ENCODE measurements at places on chromosomes 13 and 19.

DNA sequence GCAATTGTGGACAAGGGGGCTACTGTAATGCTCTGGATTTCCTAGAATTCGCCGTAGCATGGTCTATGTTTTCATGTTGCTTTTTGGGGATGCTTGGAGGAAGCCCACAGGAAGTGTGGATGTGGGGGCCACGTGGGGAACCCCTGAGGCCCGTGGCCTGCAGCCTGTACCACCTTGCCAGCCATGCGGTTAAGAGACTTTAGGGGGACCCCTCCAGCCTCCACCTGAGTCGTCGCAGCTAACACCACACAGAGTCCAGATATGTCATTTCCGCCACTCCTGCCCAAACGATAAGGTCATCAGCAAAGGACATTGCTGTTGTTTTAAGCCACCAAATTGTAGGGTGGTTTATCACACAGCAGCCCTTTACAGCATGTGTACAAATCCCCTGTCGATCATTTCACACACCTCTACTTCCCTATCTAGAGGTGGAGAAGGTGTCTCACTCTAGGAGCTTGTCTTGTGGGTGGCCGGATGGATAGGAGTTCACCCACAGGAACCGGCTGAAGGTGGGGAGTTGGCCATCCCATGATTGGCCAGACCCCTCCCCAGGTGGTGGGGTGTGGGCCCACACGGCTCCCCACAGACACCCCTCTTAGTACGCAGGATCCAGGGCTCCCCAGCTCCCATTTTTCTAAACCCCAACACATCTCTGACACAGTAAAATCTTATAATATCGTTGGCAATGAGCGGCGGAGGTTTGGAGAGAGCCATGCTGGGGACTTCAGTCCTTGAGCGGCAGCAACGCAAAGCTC is 226.7 kb downstream of the TEX29 start:
- no peak for DNase-seq

GRCh38 chr13:40676007-40676406 is 9.6 kb upstream of the FOXO1 start:
- no peak for DNase-seq

GRCh38 chr19:18905513-18906236 is 9.7 kb upstream of the CERS1 start:
- DNase-seq: no peak

DNA sequence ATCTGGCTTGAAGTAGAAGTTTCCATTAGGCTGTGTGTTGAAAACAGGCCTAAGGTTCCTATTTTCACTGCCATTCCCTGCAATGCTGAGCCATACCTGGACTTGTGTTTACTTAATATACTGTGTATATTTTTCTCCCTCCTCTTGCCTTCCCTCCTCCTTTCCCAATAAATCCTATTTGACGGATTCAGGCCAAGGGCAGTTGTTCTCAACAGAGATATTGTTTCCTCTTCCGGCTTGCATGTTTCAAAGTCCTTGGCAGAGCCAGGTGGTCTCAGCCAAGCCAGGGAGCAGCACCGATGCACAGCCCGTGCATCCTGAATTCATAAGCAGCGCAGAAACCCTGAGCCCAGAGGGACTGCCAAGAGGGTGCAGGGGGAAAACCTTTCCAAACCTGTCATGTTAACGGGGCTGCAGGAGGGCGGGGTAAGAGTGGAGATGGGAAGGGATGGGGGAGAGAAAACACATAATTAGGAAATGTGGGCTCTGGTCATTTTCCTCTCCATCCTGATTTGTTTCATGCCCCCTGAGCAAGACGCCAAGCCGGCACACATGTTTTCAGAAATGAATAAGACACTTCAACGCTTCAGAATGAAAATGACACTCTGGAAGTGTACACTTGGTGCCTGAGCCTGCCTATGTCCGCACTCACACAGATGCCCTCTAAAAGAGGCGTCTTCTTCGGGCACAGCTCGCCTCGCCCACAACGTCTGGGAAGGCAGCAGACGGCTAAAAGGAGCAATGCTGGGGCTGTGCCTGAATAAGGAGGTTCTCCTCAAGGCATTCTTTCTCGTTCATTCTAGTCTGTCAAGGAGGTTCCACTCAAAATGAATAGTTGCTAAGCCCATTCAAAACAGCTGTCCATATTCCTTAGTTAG is 149.3 kb upstream of the UBL3 start:
- peak; percentile 88 for DNase-seq

GRCh38 chr19:39372047-39372802 is 18.7 kb downstream of the PAF1 start:
- DNase-seq: no peak

- DNase-seq: no peak
Observed at GRCh38 chr19:7512400-7512851, 3.5 kb upstream of the ZNF358 start.

GRCh38 chr13:24043590-24044350 is 116.8 kb upstream of the SPATA13 start:
- no peak for DNase-seq

- no peak for DNase-seq
Observed at GRCh38 chr13:111947026-111947810, 119.7 kb upstream of the SOX1 start.

GRCh38 chr19:11268783-11269267 is 6.5 kb upstream of the DOCK6 start:
- DNase-seq: no peak

- no peak for DNase-seq
Observed at GRCh38 chr13:32176696-32177095, 138.5 kb downstream of the ZAR1L start.

- DNase-seq: peak; percentile 21
Observed at GRCh38 chr13:48851707-48852106, 124.0 kb upstream of the FNDC3A start.

DNA sequence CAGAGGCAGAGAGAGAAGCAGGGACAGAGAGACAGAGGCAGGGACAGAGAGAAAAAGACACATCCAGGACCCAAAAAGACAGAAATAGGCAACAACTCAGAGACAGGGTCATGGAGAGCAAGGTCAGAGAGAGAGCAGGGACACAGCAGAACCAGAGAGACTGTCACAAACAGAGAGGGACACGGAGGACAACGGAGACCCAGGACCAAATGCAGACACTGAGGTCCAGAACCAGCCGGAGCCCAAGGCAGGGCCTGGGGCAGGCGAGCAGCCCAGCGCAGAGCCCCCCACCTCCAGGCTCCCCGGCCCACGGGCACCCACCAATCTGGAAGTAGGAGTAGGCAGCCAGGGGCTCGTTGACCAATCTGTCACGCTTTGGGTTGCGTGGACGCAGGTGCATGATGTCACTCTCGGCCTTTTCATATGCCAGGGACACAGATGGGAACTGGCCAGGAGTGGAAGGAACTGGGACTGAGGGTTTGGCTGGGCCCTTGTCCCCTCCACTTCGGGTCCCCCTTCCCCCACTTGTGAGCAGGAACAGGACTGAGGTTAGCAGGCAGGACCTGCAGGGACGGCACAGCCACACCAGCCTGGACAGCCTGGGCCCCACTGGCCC is 8.1 kb downstream of the TMEM147 start:
- DNase-seq: no peak

GRCh38 chr13:33000365-33000764 is 15.9 kb upstream of the KL start:
- DNase-seq: no peak

DNA sequence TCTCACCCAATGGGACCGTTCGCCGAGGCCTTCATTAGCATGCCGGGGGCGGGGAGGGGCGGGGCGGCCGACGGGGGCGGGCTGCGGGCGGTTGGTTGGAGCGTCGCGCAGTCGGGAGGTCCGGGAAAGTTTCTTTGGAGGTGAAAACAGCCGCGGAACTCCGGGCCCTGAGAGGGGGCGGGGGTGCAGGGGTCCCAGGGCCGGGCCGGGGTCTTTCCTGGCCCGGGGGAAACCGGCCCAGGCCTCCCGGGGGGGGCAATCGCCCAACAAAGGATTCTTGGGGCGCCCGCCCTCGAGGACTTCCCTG is at the start of gene HMG20B:
Gene HMG20B (plus strand): TSS at position 90 of the 307 bp plus-strand sequence. CDS start 366 bp downstream, outside the sequence.
- no peak for DNase-seq

GRCh38 chr19:50724522-50725217 is 1.5 kb downstream of the CLEC11A start:
- DNase-seq: peak; percentile 99

DNA sequence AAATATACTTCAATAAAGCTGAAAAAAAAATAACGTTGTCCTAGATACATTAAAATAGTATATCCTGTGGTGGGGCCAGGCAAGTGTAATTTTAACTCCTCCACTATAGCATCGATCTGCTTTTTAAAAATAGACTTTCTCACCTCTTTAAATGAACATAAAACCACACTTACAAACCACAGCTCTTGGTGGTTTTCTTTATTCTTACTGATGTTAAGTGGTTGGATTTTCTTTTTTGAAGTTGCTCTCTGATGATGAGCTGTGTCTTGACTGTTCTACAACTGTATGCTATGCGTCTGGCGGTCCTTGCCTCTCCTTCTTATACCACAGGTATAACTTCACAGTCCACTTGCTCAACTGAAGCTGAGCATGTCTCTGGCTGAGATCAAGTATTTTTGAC is 721.5 kb upstream of the KLHL1 start:
- no peak for DNase-seq

- DNase-seq: no peak
Observed at GRCh38 chr19:34336781-34337271, 28.2 kb upstream of the GPI start.

- DNase-seq: no peak
Observed at GRCh38 chr19:40279120-40279551, 6.0 kb downstream of the AKT2 start.

DNA sequence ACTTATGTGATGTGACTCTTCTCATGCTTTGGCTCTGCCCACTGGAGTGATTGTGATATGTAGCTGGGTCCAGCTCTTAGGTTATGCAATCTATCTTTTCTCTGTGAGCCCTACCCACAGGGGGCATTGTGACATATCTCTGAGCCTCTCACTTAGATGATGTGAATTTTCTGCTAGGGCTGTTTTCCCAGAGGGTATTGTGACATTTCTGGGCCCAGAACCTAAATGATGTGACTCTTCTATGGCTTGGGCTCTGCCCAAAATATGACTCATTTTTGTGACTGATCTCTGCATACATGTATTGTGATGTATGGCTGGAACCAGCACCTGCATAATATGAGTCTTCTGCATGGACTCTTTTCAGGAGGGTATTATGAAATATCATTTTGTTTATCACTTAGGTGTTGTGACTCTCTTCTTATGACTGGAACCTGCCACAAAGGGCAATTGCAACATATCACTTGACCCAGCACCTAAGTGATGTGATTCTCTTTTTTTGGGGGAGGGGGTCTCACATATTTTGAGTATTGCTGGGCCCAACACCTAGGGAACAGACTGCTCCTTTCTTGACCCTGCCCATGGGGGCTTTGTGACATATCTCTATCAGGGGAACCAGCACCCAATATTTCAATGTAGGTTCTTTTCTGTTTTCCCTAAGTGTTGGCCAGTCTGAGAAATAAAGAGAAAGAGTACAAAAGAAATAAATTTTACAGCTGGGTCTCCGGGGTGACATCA is 12.1 kb upstream of the ZNF254 start:
- DNase-seq: no peak

DNA sequence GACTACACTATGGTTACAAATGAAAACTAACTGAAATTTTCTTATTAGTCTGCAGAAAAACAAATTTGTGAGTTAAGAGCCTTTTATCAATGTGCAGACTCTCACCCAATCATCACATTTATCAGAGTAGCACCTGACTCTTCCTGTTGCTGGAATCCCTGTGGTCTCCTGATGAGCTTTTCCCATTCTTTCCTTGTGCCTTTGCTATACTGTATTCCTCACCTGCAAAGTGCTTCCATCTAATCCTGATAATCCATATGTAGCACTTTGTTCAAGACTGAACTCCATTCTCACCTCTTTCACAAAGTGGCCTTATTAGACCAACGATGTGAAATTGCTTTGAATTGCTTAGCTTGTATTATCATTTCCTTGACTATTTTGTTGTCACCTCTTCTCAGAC is 225.3 kb downstream of the LHFPL6 start:
- no peak for DNase-seq

- DNase-seq: no peak
Observed at GRCh38 chr19:55857149-55857548, 20.8 kb downstream of the NLRP4 start.

GRCh38 chr19:29714371-29714952 is 599 bp downstream of the C19orf12 start:
- no peak for DNase-seq

GRCh38 chr13:64962404-64962803 is 2267.7 kb downstream of the PCDH9 start:
- no peak for DNase-seq

DNA sequence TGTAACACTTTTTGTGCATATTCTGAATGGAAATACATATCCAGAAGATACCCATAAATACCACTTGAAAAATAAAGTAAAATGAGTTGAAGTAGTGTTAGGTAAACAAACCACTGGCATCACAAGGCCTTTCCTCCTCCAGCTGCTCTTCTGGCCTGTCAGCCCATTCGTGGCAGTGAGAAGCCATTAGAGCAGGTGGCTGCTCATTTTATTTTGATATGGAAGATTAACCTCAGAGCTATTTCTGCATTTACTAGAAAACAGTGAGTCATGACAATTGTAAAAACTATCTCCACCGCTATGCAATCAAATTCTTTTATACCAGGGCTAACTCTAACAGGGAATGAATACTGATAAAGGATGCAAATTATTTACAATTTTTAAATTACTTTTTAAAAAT is 2898.1 kb downstream of the PCDH9 start:
- DNase-seq: no peak

- DNase-seq: no peak
Observed at GRCh38 chr13:111577208-111577828, 256.9 kb downstream of the TEX29 start.

DNA sequence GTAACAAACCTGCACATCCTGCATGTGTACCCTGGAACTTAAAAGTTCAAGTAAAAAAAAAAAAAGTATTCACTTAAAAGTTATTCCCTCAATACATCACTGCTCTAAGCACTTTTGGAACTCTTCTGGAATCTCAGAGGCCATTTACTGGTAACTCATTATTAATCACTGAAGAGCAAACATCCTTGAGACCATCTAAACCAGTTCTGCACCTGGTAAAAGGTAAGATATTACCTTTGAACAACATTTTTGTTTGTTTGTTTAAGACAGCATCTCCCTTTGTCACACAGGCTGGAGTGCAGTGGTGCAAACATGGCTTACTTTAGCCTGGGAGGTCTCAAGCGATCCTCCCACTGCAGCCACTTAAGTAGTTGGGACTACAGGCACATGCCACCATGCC is 16.7 kb downstream of the UGGT2 start:
- DNase-seq: no peak

GRCh38 chr13:51942189-51942588 is 69.1 kb downstream of the ATP7B start:
- no peak for DNase-seq
